ENCODE measurements at places on chromosomes 1 and 21.

DNA sequence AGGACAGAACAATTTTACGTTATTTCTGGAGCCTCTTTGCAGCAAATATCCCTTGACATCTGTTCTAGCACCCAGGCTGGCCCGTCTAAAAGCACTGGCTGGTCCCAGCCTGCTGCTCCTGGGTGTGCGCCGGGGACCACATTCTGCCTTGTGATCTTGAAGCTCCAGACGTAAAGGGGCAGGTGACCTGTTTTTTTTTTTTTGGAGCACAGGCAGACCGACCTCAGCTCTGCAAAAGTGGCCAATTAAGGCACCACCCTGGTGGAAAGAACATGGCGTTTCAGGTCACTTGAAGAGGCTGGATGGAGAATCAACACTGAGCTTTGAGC is 13.8 kb upstream of the CAMTA1 start:
- no peak for DNase-seq

GRCh38 chr1:44336668-44337067 is 18.4 kb downstream of the ERI3 start:
- DNase-seq, result no peak

DNA sequence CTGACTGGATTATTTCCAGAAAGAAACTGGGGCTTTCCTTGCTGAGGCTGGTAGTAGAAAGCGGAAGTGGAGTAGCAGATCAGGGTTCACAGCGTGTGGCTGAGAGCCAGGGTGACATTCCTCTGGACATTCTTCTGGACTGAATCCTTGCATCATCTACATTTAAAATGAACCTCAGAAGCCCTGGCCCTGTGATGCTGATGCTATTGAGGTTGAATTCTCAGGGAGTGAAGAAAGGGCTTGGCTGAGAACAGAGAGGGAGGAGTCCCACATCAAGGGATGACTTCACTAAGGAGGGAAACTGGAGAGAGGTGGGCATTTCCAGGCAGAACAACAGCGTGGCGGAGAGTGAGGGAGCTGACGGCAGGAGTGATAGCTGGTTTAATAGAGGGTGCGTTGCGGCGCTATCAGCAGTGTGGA is 102.3 kb upstream of the LMO4 start:
- DNase-seq, result no peak

DNA sequence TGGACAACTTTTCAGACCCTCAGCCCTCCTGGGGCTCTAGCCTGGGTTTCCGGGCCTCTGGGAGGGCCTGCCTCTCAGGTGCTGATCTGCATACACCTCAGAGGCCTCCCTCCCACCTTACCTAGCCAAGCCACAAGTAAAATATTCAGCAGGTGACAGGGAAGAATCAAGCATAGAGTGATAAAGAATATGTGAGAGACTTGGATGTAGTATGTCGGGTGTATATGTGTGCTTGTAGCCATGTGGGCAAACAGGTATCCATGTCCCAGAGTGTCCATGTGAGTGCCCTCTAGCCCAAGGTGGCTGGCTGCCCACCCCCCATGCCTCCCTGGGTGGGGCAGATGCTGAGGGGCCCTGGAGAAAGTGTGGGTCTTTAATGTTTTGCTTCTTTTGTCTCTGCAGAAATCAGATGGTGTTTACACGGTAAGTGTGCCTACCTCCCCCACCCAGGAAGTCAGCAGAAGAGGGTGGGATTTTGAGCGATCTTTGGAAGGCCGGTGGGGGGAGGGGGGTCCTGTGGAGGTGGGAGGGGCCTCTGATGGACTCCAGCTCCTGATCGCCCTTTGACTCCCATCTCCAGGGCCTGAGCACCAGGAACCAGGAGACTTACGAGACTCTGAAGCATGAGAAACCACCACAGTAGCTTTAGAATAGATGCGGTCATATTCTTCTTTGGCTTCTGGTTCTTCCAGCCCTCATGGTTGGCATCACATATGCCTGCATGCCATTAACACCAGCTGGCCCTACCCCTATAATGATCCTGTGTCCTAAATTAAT is 3.4 kb downstream of the FCER1G start:
- DNase-seq, result peak; percentile 43

- DNase-seq, result peak; percentile 46
Measured at GRCh38 chr1:228794810-228795209, 59.5 kb downstream of the RHOU start.
